G401 (cell line): ENCODE measurements at places on chromosomes 7 and 10. TPM values are rescaled to one million over a fixed set of nuclear protein-coding genes. Genes with fewer than 3 reads are reported as not detected.

Gene CCDC172
- not detected in 2 replicates for total RNA-seq

GRCh38 chr10:28849309-28849708 lies 172.0 kb downstream of the BAMBI start:
- no peak for DNase-seq

- DNase-seq = no peak
Measured at GRCh38 chr7:112215787-112216186, 9.3 kb downstream of the ZNF277 start.

DNA sequence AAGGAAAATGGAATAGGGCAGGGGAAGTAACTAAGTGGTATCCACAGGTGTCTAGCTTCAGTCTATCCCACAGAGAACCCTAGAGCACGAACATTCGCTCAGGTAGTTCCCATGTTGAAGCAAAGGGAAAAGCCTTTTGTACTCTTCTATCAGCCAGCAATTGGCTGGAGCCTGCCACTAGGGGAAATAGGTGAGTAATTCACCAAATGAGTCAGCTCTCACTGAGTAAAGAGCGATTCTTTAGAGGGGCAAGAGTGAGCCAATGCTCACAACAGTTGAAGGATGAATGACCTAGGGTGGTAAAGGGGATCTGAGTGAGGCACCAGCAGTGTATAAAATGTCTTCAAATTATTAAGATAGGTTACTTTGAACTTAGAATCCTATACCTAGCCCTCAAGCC lies 94.1 kb upstream of the ZNF800 start:
- no peak for DNase-seq

DNA sequence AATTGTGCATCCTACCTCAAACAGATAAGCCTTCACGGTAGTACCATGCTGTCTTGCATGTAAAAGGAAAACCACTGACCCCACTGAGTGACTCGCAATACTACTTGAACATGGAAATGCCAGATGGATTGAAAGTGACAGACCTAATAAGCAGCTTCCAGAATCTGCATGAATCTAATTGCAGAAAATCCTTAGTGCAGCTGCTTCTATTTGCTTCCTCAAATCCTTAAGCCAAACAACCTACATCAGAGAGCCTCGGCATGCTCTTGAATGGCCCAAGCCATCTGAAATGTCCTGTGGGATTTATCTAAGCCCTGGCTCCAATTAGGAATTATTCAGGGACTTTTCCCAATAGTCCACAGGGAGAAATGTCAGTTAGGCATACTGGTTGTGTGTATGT lies 509.5 kb upstream of the CELF2 start:
- DNase-seq = peak; percentile 15

- DNase-seq = no peak
Measured at GRCh38 chr7:138848056-138848980, 50.3 kb upstream of the ATP6V0A4 start.

- no peak for DNase-seq
Measured at GRCh38 chr7:1046722-1047679, 2.7 kb downstream of the GPR146 start.
